ENCODE measurements at places on chromosomes 7 and 10. TPM values are rescaled to one million over a fixed set of nuclear protein-coding genes. Genes with fewer than 3 reads are reported as not detected.

DNA sequence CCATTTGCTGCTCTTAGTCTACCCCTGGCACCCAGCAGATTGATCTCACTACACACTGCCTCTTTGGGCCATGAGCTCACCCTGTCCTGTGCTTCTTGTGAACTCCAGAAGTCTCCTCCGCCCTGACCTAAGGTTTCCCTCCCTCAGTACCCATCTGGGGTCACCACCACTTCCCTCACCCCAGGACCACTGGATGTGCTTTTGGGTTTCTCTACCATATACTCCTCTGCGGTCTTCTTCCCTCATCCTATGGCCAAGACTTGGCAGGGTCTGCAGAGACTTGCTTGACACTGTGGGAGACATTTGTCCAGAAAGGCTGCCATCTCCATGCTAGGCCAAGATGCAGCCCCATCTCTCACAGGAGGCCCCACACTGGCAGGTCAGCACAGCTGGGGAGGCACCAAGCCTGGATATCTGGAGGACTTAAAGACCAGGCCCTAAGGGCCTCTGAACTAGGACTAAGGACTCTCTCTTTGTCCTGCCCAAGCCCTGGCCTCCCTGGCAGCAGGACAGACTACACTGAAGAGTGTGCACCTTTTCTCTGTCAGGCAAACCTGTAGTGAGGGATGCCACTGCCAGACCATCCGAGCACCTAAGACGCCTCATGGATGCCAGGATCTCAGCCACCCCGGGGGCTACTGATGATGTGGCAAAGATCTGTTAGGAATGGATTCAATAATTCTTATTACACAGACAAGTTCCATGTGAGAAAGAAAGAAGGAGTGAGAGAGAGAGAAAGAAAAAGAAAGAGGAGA, 134.6 kb downstream of the ZNF467 start:
- DNase-seq = no peak

- DNase-seq = no peak
These were observed 21.6 kb upstream of the LHFPL3 start for GRCh38 chr7:104306793-104307192.

- no peak for DNase-seq
These were observed 37.3 kb downstream of the FBH1 start for GRCh38 chr10:5927306-5927705.

- no peak for DNase-seq
These were observed 176.8 kb downstream of the KIAA1217 start for GRCh38 chr10:24385776-24386175.

KCNMA1 gene
- total RNA-seq = 0.63 TPM

GALNT11 gene
- 31.7 TPM for total RNA-seq

OSBPL3 gene
- total RNA-seq = 99.1 TPM

DNA sequence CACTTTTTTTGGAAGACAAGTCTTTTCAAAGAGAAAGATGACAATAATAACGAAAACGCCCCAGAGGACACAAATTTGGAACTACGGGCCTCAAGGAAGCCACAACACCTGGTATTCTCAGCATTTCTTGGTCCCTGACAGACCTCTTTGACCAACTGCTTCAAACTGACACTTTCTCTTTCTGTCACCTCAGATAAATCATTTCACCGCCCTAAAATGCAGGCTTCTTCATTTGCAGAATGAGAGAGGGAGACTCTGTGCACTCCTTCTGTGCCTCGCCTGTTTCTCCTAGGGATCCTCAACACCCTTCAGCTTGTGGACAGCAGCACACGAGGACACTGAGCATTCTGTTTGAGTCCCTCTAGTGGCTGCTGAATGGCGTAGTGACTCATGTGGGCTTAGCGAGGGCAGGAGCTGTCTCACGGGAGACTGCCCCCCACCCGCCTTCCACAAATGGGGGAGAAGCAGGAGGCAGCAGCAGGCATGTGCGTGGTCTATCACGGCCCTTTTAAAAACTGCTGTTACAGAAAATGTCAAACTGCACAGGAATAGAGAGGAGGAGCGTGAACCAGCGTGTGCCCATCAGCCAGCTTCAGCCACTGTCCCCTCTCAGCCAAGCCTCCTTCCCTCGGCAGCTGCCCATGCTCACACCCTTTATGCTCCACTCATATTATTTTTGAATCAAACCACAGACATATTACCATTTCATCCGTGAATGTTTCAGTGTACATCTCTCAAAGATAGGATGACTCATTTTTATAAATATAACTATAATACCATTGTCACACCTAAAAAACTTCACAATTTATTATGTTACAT, 41.4 kb downstream of the GSDME start:
- DNase-seq = peak; percentile 19

OR6B1 gene
- not detected for total RNA-seq

DNA sequence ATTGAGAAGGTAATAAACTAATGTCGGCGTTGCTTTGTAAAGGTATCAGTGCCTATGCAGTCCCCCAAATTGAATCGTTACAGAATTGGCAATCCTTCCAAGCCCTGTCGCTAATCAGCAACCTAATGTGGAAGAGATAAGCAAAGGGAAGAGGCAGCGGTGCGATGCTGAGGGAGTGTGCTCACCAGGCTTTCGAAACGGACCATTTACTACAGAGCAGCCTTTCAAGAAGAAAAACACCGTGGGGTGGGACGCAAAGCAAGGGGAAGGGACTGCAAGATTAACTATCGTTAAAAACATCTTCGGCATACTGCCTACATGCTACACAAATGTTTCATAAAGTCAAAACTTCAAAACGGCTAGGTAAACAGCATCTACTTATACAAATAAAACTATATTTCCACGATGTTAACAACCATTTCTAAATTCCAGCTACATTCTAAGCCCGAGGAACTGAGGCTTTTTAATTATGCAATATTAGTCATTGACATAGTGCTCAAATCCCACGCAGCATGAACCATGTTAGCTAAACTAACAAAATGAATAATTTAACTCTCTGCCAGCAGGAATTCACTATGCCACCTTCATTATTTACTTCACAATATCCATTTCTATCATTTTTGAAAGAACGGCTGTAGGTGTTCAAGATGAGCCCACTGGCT, 85.2 kb downstream of the CHCHD3 start:
- no peak for DNase-seq

DNA sequence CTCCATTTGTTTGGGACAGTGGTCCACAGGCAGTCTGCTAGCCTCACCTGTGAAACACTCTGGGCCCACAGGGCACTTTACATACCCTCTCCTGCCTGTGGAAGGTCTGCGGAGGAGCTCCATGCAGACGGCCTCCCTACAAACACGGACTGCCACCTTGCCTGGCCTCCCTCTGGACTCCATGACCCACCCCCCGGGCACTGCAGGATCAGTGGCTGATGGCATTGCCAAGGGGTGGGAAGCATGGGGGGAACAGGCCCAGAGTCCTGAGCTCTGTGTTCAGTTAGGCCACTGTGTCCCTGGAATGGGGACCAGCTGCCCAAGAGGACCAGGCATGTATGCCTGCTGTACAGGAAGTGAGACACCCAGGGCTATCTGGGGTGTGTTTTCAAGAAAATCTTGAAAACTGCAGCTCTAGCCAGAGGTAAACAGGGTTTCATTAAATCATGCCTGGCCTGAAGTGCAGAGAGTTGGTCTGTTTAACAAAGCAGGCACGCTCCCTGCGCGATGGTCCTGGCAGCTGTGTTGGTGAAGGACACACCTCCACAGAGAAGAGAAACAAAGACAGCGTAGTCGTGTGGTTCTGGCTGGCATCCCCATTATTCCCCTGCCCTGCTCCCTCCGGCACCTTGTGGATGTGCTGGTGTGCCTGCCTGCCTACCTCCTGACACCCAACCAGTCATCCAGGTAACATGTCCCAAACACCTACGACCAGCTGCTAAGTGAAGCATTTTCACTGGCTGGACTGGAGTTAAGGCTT, 470.8 kb upstream of the ZMIZ1 start:
- DNase-seq = no peak

RBM20 gene
- not detected for total RNA-seq

- no peak for DNase-seq
These were observed 1213.1 kb downstream of the DNAJB9 start for GRCh38 chr7:109782806-109783205.

GRCh38 chr7:143375298-143376034, 5.7 kb upstream of the ZYX start:
- DNase-seq = peak; percentile 48

DNA sequence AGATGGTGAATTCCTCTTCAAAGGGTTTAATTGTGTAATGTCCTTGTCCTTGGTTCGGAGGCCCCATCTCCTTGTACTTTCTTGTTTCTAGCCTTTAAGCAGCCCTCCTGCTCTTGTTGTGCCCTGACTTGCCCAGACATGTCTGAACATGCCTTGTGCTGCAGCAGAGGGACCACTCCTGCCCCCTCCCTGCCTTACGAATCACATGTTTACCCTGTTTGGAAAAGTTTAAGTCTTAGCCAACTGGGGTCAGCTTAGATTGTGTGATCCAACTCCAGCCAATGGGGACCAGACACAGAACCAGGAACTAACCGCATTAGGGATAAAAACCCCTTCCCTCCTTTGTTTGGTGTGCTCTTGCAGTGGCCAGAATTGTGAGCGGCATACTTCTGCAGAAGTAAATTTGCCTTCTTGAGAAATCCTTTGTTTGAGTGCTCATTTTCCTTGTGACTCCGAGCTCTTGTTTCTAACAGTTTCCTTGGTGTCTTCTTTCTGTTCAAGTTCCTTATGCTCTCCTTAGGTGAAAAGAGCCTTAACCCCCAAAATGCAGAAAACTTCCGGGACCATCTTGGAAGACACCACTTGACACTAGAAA, 29.4 kb downstream of the CLRN3 start:
- DNase-seq = no peak

DNA sequence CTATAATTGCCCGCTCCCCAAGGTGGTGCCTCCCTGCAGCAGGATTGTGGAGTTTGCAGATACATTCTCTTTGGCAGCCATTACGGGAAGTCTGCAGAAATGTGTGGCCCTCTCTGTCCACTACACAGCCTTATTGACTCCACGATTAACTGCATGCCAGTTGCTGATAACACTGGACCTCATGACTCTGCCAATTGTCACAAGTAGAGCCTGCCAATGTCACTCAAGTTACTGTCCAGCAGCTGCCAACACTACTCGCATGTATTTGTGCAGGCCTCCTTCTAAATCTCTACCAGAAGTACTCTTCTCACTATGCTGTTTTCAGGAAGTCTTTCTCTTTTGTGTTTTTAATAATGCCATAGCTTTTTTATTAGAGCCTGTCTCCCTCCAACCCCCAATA, 128.8 kb downstream of the PPP1R3A start:
- no peak for DNase-seq

CCDC172 gene
- total RNA-seq = not detected

- DNase-seq = no peak
These were observed 52.2 kb downstream of the STEAP1B start for GRCh38 chr7:22447762-22448161.

DNA sequence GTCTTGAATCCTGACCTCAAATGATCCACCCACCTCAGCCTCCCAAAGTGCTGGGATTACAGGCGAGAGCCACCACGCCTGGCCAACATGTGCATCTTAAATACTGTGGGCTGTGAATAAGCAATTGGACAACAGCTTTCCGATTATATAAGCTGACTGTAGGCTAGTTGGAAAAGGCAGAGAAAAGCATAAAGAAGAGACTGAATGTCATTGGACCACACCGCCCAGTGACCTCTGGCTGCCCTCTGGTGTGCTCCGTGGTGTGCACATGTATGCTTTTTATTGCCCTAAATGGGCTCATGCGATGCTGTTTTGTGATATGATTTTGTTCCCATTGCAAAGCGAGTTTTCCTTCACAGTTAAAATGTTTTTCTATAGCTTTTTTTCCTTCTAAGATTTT, 15.4 kb upstream of the CSGALNACT2 start:
- DNase-seq = no peak

DNA sequence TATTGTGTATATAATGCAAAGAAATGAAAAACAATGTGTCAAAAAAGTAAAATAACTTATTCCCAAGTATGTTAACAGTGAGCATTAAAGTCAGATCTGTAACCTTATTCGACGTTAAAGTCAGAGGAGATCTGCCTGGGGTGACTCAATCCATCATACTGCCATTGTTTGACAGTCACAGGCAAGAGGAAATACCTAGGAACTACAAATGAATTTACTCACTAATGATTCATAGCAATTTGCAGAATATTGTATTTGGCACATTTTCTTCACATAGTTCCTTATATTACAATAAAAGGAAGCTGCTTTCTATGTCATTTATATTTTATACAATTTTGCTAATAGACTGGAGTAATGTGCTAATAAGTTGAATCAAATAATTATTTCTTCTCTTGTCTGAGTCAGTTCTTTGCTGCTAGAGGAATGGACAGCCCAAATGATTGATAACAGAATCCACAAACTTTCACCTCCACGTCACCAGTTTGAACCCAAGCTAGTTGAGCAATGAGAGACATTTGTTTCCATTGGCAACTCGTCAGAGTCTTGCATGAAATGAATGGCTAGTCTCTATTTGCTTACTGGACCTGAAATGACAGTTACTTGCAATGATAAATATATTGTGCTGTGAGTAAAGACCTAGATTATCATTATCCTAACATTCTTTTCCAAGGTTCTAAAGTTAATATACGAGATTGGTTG, 48.5 kb upstream of the TMEM106B start:
- no peak for DNase-seq
